ENCODE measurements at places on chromosomes 4 and X.

DNA sequence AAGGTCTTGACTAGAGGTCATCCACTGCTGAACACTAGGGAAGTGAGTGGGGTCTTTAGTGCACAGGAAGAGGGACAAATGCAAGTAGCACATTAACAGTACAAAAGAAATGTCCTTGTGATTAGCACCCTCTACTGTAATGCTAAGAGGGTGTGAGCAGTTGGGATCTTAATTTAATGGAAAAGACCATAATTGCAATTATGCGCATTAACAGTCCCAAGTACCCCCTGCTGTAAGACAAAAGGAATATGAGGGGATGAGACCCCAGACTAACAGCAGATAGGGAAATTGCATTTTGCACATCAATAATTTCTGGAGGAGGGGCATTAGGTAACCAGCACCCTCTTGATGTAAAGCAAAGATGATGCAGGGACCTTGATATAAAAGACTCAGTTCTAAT, 285.0 kb downstream of the CHIC1 start:
- DNase-seq = no peak

- no peak for DNase-seq
These were observed 17.1 kb upstream of the ARSF start for GRCh38 chrX:3024176-3024575.

GRCh38 chr4:41512596-41512995, 25.4 kb upstream of the LIMCH1 start:
- DNase-seq = no peak

- no peak for DNase-seq
These were observed 142.1 kb downstream of the CPEB2 start for GRCh38 chr4:15144249-15144966.

- no peak for DNase-seq
These were observed 119.0 kb upstream of the HCCS start for GRCh38 chrX:10992110-10992509.

DNA sequence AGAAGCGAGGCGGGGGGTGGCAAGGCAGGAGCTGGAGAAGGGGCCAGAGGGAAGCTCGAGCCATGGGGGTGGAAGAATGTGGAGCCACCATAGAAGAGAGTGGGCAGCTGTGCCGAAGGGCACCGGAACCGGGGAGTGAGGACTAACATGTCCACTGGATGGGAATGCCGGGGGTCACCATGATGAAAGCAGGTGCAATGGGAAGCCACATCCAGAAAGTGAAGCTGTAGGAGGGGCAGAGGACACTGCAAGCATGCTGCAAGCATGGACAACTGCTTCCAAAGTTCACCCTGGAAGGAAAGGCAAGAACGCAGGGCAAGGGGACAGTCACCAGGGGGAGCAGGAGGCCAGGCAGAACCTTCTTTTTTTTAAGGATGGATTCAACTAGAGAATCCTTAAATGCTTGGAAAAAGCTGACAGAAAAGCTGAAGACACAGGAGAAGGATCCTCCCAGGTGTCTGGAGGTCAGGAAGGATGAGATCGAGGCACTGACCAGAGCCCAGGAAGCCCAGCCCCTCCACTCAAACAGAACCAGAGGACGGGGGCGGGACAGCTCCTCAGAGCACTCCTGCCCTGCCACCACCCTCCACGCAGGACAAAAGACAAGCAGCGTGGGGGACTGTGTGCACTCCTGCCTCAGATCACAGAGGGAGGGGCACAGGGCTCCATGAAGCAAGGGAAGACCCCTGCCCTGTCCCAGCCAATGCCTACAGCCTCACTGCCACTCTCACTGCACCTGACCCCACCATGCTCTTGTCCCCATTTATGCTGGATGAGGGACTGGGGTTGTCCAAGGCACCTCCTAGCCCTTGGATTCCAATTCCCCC, 169.2 kb downstream of the AFAP1 start:
- DNase-seq = peak; percentile 35

- DNase-seq = no peak
These were observed 35.6 kb downstream of the STEEP1 start for GRCh38 chrX:119529345-119530276.

- peak; percentile 75 for DNase-seq
These were observed 63.4 kb downstream of the DCUN1D4 start for GRCh38 chr4:51906167-51906958.

GRCh38 chr4:126172126-126172525, 857.4 kb downstream of the FAT4 start:
- DNase-seq = peak; percentile 12

GRCh38 chr4:105594099-105595010, 41.9 kb downstream of the ARHGEF38 start:
- DNase-seq = peak; percentile 74

DNA sequence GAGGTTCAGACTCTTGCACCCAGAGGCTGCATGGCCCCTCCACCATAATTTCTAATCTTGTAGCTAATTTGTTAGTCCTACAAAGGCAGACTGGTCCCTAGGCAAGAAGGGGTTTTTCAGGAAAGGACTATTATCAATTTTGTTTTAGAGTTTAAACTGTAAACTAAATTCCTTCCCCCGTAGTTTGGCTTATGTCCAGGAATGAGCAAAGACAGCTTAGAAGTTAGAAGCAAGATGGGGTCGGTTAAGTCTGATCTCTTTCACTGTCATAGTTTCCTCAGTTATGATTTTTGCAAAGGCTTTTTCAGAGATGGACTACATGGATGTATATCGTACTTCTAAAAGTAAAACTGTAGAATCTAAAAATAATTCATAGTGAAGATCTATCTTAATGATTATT, 258.1 kb upstream of the IL1RAPL1 start:
- DNase-seq = no peak

DNA sequence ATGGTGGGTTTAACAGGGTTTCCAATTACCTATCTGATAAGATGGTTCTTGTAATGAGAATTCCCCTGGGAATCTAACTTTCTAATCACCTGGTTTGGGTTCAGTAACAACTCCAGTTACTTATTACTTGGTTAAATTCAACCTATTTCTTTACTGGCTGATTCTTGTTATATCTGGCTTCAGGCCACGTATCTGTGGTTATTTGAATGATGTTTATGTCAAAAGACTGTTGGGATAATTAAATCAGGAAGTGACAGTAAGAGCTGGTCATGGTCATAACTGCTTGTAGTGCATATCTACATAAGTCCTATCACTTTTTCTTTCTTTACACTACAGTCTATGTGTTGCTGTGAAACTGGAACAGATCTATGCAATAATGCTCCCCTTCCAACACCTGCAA, 108.1 kb downstream of the MID1 start:
- DNase-seq = no peak

- DNase-seq = no peak
These were observed at the start of gene TMEM150C for GRCh38 chr4:82561786-82562563. TMEM150C (minus strand) TSS chr4:82561988; CDS start chr4:82504657, 57,331 bp downstream.

Data from GM12865 (cell line).